Islet precursor cell (in vitro differentiated cells): ENCODE measurements at places on chromosomes 1 and 21.

GRCh38 chr1:41492341-41492848 lies 7.9 kb upstream of the EDN2 start:
- DNase-seq, result no peak

DNA sequence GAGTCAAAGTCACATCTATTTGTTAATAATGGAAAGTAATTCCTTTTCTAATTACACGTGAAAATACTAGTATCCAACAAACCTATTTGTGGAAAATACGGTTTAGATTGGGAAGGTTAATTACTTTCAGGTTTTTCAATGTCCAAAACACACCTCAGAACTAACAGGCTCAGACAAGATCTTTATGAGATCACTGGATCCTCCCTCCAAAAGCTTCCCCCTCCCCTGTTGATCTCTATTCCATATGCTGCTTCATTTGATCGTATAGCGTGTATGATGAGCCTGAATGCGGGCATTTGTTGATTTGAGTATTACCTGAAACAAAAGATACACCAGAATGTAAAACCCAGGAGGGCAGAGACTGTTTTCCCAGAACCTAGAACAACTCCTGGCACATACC lies 26.5 kb downstream of the ERG start:
- DNase-seq, result no peak

- DNase-seq, result peak; percentile 24
Measured at GRCh38 chr1:56915960-56916359, 49.9 kb downstream of the C8B start.

DNA sequence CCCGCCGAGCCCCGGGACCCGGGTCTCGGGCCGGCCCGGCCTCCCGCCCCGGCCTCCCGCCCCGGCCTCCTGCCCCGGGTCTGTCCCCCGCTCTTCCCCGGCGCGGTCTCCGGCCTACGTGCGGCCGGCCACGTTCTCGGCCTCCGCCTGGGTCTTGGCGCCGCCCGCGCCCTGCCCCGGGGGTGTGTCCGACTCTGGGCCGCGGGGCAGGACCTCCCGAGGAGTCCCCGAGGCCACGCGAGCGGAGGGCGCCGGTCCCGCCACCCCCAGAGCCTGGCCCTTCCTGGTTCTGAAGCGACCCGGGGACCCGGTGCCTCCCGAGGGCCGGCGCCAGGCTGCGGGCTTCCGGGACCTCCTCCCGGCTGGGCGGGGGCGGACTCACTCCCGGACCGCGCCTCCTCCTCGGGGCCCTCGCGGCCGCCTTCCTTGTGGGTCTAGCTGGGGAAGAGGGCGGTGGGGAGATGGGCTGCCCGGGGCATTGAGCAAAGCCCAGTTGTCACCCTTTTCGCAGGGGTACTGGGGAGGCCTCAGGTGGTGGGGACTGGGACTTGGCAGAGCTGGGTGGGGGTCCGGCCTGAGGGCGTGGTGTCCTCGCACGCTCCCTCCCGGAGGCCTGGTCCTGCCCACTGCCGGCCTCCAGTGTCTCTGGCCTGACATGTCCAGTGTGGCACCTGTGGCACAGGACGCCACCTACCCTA lies 558 bp downstream of the PFKL start:
- peak; percentile 76 for DNase-seq

DNA sequence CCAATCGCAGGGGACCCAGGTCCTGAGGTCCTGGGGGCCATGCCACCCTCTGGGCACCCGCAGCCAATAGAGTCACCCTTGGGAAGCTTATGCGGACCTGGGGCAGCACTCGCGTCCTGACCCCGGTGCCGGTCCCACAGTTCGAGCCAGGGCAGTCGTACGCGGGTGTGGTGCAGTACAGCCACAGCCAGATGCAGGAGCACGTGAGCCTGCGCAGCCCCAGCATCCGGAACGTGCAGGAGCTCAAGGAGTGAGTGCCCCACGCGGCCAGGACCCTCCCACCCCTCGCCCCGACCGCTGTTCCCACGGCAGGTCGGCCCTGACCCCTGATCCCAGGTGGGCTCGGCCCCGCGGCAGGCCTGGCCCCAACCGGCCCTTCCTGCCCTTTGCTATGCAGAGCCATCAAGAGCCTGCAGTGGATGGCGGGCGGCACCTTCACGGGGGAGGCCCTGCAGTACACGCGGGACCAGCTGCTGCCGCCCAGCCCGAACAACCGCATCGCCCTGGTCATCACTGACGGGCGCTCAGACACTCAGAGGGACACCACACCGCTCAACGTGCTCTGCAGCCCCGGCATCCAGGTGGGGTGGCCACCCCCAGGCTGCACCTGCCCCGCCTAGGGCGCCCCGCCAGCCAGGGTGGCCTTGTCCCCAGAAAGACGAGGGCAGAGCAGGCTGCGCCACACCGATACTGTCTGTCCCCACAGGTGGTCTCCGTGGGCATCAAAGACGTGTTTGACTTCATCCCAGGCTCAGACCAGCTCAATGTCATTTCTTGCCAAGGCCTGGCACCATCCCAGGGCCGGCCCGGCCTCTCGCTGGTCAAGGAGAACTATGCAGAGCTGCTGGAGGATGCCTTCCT lies 20.5 kb downstream of the COL6A1 start:
- peak; percentile 50 for DNase-seq

DNA sequence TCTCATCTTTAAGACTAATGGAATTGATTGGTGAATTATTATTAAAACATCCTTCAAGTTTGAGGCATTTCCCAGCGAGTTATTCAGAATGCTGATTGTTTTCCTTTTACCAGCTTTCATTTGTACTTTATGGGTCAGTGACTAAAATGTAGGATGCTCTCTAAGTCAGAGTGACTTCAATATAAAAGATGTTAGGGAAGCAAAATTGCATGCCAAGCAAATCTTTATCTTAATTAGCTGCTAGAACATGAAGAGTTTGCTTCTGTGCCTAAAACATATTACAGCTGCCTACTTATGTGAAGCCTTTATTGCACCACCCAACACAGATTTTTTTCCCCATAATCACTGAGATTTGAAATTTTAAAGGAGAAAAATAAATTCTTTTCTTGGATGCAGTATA lies 79.8 kb upstream of the CYYR1 start:
- no peak for DNase-seq

DNA sequence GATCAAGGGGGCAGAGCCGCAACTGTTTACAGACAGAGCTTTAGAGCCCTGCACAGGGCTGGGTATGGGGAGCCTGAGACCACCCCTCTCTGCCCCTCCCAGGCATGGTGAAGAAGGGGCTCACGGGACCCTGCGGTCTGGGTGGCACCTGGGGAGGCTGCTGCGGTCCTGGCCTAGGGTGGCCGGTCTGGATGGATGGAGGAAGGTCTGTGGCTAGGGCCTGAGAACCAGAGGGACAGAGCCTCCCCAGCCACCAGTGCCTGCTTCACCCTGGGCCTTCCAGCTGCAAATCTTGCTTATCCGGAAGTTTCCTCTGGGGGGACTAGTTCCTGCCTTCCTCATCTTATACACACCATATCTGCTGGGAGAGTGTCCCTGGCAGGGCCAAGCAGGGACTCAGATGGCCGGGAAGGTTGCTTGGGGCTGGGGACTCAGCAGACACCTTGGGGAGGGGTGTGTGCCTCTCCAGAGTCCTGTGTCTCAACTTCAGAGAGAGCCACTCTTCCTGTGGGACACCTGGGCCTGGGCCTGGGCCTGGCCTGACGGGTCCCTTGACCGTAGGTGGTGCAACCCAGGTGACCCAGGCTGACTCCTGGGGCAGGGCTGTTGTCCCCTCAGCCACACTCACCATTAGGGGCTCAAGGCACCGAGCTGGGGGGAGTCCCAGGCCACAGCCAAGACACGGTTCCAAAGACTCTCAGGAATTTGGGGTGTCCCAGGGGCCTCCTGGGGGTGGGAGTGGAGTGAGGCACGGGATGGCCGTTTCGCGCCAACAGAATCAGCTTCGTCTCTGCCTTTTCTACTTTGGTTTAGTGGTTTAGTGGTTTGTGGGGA lies 52.0 kb upstream of the ACTRT2 start:
- DNase-seq, result no peak

GRCh38 chr21:37758982-37759381 lies 157.3 kb downstream of the KCNJ6 start:
- DNase-seq, result peak; percentile 84

GRCh38 chr1:151352021-151352718 lies 5.1 kb upstream of the RFX5 start:
- DNase-seq, result no peak

DNA sequence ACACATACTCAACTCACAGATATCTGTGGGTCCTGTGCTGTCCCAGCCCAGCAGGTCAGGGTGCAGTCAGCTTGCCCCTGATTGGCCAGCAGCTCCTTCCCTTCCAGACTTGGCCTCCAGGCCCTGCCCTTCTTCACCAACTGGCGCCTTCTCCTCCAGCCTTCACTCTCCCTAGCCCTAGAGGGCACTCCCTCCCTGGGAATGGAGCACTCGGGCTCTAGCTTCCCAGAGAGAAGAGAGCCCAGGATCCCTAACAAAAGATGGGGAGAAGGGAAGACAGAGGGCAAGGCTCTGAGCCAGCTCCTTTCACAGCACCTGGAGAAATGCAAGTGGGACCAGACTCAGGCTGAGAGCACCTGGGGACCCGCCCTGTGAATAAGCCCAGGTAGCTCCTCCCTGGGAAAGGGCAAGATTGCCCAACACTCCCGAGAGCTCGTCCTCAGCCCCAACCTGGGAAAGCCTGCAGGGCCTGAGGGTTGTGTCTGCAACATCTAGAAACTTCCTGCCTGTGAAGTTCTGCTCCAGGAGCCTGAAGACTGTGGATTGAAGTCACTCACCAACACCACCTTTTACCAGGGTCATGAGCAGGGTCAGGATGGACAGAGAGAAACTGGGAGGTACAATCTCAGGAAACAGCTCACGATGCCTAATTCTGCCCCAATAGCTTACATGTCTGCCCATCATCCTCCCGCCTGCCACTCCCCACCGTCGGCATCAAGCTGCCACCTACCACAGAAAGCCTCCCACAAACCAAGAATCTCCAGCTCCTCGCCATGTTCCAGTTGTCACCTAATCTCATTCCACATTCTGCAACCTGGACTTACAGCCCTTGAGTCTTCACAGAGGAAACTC lies at the start of gene PGLYRP4:
Gene PGLYRP4 (minus strand): TSS at position 331 of the 852 bp plus-strand sequence. CDS start 909 bp downstream, outside the sequence.
- DNase-seq, result peak; percentile 54

GRCh38 chr1:111204983-111205713 lies 4.7 kb upstream of the DENND2D start:
- DNase-seq, result peak; percentile 42

GRCh38 chr1:78009276-78009675 lies 4.5 kb downstream of the DNAJB4 start:
- no peak for DNase-seq

DNA sequence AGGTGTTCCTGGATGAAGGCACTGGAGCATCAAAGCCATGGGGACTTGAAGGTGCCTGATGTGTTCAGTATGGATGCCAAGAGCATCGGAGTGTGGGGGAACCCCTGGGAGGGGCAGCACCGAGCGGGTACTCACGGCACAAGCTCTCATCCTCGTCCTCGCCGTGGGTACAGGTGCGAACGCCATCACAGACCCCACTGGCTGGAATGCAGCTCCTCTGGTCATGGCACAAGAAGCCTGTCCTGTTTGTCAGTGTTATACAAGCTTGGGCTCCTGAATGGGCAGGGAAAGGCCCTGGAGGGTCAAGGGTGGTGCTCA lies 6.0 kb downstream of the LDLRAD1 start:
- DNase-seq, result peak; percentile 50

- DNase-seq, result peak; percentile 82
Measured at GRCh38 chr1:23556635-23557470, 2.4 kb downstream of the ID3 start.

DNA sequence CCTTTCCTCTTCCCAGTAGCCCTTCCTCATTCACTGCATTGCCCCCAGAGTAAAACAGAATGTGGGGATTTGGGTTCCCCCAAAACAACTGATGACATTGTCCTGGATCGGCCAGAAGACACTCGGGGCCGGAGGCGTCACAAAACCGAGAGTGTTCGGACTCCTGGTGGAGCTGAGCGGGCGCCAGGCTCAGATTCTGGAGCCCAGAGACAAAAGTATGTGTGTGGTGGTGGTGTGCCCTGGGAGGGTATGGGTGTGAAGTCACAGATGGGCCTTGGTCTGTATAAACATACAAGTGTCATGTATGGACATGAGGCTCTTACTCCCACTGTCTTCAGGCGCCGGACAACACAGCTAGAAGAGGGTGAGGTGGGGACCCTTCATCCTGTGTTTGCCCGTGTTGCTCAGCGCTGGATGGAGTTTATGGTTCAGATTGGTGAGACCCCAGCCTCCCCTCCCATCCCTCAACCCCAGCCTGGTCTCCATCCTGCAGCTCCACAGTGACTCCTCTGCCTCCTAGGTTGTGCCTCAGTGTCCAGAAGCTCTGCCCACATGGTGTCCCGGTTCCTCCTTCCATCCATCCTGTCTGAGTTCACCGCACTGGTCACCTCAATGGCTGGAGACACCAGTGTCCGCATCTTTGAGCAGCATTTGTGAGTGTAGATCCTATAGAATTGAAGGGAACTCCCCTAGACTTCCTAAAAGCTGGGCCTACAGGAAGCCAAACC lies 12.4 kb downstream of the HYI start:
- DNase-seq, result peak; percentile 43

DNA sequence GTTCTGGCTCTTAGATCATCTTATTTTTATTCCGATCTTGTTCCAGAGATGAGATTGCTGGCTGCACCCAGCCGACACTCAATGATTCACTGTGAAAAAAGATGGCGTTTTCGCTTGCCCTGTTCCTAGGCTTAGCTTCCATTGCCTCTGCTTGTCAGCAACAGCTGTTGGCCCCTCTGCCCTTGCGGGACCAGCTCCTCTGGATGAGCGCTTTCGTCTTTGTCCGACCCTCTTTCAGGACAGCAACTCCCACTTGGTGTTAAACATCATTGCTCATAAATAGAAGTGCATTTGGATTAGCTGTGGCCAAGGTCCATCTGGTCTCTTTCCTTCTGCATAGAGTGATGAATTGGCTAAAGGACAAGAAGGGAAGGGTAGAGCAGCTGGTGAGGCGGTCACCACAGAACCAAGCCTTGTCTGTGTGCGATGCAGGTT lies 43.5 kb upstream of the SCCPDH start:
- no peak for DNase-seq

- no peak for DNase-seq
Measured at GRCh38 chr1:204697893-204698292, 12.4 kb upstream of the LRRN2 start.

GRCh38 chr1:96926176-96926575 lies 204.6 kb downstream of the PTBP2 start:
- no peak for DNase-seq

DNA sequence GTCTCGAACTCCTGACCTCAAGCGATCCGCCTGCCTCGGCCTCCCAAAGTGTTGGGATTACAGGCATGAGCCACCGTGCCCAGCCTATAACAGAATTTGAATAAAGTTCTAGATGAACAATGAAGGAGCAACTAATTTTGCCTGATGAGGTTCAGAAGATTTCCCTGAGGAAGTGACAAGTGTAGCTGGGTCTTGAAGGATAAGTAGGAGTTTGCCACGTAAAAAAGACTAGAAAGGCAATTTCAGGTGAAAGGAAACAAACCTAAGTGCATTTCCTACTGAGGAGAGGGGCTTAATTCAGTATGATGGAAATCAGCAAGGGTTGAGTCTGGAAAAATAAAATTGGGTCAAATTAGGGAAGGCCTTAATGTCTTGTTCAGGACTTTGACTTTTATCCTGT lies 18.6 kb upstream of the DMRTB1 start:
- no peak for DNase-seq

- no peak for DNase-seq
Measured at GRCh38 chr1:11944358-11944931, 9.9 kb downstream of the PLOD1 start.

- DNase-seq, result no peak
Measured at GRCh38 chr1:208045463-208046260, 134.7 kb upstream of the CD34 start.

GRCh38 chr1:203063287-203063686 lies 22.5 kb downstream of the MYOG start:
- no peak for DNase-seq

- DNase-seq, result no peak
Measured at GRCh38 chr1:220922951-220923350, 43.7 kb downstream of the HLX start.

GRCh38 chr1:199242601-199243000 lies 603.8 kb downstream of the PTPRC start:
- DNase-seq, result no peak
